ENCODE measurements at places on chromosomes 16 and 17. TPM values are rescaled to one million over a fixed set of nuclear protein-coding genes. Genes with fewer than 3 reads are reported as not detected.

Gene KRT9
- total RNA-seq: not detected

Gene RPS6KB1
- total RNA-seq: 14.2 TPM

Gene SLC35G6
- total RNA-seq: not detected

Gene NPIPA3
- 0.86 TPM for total RNA-seq

Gene MT3
- total RNA-seq: 0.62 TPM

Gene HAP1
- 0.07 TPM for total RNA-seq

Gene SOX8
- total RNA-seq: 0.07 TPM

Gene MEIOC
- not detected for total RNA-seq

Gene EME1
- total RNA-seq: 1.3 TPM

Gene PRSS27
- 0.67 TPM for total RNA-seq

Gene CMTM2
- not detected for total RNA-seq

Gene SNRNP25
- total RNA-seq: 14.5 TPM

Gene PRR29
- total RNA-seq: not detected

Gene UTS2R
- total RNA-seq: not detected

Gene ZNF19
- 2.5 TPM for total RNA-seq

Data from right lobe of liver (tissue), 6 donors.